Naive thymus-derived CD4-positive, alpha-beta T cell (primary cell): ENCODE measurements at places on chromosomes 4 and X. TPM values are rescaled to one million over a fixed set of nuclear protein-coding genes. Genes with fewer than 3 reads are reported as not detected.

Gene TRAM1L1
- total RNA-seq: not detected

Gene SPIN2B
- total RNA-seq: 10.4 and 10.8 TPM in 2 replicates

Gene CCNB3
- 0.30 TPM for total RNA-seq

Gene ATOH1
- not detected for total RNA-seq

Gene CT45A10
- not detected for total RNA-seq

- H3K36me3 ChIP-seq: no peaks in the 10 kb centered on the region
- H3K4me1 ChIP-seq: peaks cover 5% of the 10 kb centered on the region
- H3K4me3 ChIP-seq: peak overlapping the region; percentile 68
- no peak for DNase-seq
- H3K27me3 ChIP-seq: no peaks in the 10 kb centered on the region
These were observed 685 bp downstream of the RAB9B start for GRCh38 chrX:103831342-103831802.

- H3K27me3 ChIP-seq: no peaks in the 10 kb centered on the region
- H3K4me3 ChIP-seq: no peak overlapping the region
These were observed 24.9 kb downstream of the DOCK11 start for GRCh38 chrX:118520216-118521206.

DNA sequence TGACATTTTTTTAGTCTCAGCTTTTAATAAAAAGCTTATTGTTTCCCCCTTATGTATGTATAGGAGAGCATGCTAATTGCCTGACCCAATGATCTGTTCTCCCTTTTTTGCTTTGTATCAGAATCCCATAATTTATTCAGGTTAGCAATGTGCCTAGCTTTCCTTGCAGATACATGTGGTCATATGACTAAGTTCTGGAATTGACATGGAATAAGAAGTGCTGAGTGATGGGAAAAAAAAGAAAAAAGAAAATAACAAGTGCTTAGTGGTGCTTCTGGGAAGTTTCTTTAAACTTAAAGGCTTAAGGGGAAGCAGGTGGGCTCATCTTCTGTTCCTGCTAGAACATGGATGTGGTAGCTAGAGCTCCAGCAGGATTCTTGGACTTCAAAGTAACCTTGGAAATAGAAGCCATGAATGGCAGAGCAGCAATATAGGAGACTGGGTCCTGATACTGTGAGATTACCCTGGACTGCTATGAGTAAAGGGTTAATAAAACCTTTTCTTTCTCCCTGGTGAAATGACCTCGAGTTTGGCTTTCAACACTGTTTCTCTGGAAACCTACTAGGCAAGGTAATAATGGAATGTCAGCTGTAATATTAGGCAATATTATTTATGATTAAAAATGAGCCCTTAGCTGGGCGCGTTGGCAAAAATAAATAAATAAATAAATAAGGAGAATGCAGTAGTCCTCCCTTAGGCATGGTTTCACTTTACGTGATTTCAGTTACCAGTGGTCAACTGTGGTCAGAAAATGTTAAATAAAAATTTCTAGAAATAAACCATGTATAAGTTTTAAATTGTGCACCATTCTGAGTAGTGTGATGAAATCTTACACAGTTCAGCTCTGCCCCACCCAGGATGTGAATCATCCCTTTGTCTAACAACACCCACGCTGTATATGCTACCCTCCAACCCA lies 16.7 kb upstream of the RBM41 start:
- H3K27ac ChIP-seq: no peak overlapping the region
- H3K4me1 ChIP-seq: no peaks in the 10 kb centered on the region
- no peak for DNase-seq
- H3K36me3 ChIP-seq: no peaks in the 10 kb centered on the region
- H3K27me3 ChIP-seq: no peaks in the 10 kb centered on the region

DNA sequence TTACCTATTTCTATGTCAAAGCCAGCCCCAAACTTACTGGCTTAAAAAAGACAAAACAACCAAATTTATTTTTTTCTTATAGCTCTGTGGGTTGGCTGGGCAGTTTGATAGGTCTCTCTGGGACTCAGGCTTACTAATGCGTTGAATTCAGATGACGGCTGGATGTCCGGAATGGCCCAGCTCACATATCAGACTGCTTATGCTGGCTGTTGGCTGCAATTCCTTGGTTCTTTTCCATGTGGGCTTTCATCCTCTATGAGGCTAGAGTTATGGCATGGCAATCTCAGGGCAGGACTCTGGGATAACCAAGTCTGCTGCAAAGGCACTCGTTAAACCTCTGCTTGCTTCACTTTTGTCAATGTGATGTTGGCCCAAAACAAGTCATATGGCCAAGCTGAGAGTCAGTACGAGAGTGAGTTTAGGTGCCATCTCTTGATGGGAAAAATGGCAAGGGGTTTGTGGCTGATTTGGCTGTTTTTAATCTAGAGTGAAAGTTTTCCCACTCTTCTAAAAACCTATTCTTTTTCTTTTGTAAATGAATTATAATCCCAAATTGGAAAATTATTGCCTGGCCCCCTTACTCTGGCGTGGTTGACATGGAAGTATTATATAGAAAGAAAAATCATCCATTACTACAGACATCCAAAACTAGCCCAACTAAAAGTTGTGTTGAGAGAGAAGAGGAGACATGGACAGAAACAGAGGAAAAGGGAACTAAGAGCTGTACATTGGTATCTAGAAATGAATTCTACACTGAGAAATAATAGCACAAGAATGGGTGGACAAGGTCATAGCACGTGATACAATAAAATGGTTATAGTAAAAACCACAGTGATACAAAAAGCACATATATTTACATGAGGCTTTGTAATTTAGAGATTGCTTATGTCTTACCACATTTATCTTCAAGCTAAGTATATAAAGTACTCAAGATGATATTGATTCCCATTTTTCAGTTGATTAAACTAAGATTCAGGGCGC lies 6.6 kb downstream of the PRIMPOL start:
- no peak overlapping the region for H3K4me3 ChIP-seq
- no peaks in the 10 kb centered on the region for H3K27me3 ChIP-seq

GRCh38 chr4:2043396-2044118 lies 15.6 kb upstream of the NAT8L start:
- no peak overlapping the region for H3K27ac ChIP-seq
- H3K36me3 ChIP-seq: peaks cover 5% of the 10 kb centered on the region
- H3K4me3 ChIP-seq: no peak overlapping the region
- no peaks in the 10 kb centered on the region for H3K27me3 ChIP-seq
- peaks cover 7% of the 10 kb centered on the region for H3K4me1 ChIP-seq

- no peaks in the 10 kb centered on the region for H3K27me3 ChIP-seq
- no peaks in the 10 kb centered on the region for H3K4me1 ChIP-seq
- H3K27ac ChIP-seq: no peak overlapping the region
- H3K4me3 ChIP-seq: no peak overlapping the region
- no peak for DNase-seq
These were observed 558.1 kb downstream of the IL1RAPL1 start for GRCh38 chrX:29145316-29145715.
